ENCODE measurements at places on chromosomes 4 and X.

GRCh38 chr4:174256277-174256713 is 27.2 kb downstream of the FBXO8 start:
- no peak for DNase-seq

DNA sequence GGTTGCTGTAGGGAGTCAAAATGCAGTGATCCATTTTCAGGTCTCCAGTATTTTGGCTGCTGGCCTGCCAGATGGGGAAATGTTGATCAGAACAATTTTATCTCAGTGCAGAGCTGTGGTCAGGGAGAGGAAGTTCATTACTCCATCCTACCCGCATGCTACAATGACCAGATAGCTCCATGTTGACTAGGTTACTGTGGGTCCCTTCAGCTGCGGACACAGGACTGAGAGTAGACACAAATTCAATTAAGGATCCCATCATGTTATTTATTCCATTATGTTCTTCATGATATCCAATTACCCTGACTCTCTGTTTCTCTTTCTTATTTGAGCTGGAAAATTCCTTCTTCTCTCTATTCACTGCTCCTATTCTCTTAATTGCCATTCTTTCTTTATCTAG is 16.3 kb downstream of the SYNPO2 start:
- no peak for DNase-seq

DNA sequence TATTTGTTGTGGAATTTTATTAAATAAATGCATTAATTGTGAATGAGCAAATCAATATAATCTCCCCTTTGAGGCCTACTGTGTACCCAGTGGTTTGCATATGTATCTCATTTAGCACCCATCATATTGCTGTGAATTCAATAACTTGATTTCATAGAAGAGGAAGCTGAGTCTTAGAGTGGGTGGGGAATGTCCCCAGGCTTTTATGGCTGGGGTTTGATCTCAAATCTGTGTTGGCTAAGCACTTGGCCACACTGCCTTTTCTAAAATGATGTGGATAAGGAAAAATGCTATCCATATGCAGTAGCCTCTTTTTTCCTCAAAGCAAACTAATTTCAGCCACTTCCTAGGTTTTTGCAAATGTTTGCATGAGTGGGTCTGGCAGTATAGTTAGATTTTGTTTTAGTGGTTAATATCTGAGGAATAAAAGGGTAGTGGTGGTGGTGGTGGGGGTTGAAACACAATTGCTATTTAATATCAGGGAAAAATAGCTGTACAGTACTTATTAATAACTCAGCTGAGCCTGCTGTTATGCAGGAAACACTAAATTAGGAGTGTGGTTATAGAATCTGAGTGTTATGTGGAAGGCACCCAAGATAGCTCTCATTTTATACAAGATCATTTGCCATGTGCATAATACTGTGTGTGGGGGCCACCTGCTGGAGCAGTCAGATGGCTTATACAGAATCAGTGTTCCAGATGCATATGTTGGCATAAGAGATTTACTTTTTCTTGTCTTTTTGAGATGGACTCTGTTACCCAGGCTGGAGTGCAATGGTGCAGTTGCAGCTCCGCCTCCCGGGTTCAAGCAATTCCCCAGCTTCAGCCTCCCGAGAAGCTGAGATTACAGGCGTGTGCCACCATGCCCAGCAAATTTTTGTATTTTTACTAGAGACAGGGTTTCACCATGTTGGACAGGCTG is 108.0 kb downstream of the TMEM131L start:
- peak; percentile 85 for DNase-seq

DNA sequence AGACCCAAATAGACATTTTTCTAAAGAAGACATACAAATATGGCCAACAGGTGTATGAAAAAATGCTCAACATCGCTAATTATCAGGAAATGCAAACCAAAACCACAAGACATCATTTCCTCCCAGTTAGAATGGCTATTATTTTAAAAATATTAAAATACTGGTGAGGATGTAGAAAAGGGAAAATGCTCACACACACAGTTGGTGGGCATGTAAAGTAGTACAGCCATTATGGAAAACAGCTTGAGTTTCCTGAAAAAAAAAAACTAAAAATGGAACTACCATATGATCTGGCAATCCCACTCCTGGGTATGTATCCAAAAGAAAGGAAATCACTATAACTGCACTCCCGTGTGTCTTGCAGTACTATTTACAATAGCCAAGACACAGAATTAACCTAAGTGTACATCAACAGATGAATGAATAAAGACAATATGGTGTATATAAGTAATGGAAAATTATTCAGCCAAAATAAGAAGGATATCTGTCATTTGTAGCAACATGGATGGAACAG is 128.9 kb upstream of the DKK2 start:
- no peak for DNase-seq

DNA sequence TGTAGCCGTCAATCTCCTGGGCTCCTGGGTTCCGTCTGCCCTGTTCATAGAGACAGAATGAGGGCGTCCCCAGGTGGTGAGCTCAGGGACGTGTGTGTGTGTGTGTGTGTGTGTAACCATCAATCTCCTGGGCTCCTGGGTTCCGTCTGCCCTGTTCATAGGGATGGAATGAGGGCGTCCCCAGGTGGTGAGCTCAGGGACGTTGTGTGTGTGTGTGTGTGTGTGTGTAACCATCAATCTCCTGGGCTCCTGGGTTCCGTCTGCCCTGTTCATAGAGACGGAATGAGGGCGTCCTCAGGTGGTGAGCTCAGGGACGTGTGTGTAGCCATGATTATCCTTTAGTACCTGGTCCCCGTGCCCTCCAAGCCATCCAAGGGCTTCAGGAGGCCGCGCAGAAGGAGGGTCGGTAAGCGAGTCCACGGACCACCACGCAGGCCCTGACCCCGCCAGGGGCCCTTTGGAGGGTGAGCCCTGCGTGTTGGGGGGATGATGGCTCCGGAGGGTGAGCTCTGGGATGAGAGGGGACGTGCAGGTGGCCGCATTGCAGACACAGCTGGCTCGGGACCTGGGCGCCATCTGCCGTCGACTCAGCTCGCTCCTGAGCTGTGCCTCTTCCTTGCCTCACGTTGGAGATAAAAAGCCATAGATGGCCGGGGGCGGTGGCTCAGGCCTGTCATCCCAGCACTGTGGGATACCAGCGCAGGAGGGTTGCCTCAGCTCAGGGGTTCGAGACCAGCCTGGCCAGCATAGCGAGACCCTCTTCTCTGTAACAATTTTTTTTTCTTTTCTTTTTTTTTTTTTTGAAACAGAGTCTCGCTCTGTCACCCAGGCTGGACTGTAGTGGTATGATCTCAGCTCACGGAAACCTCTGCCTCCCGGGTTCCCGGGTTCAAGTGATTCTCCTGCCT is 5.4 kb upstream of the GTPBP6 start:
- no peak for DNase-seq

DNA sequence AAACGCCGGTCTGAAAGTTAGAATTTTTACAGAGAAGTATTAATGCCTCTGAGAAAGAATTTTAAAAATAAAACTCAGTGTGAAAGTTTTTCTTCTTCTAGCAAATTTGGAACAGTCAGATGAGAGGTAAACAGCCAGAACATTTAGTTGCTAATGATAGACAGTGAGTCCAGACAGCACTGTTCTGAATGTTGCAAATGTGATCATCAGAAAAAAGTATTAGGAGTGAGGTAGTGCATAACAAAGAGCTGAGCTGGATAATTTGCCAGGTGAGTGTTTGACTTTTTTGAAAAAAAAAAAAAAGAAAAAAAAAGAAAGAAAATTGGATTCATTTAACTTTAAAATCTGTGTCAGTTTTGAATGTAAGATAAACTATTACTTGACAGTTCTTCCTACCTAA is 42.0 kb upstream of the GRPR start:
- DNase-seq: no peak

GRCh38 chr4:121072224-121073003 is at the start of gene NDNF:
Gene NDNF, minus strand, starts transcription at chr4:121072535. Its CDS starts 26,698 bp downstream, at chr4:121045837.
- DNase-seq: no peak

DNA sequence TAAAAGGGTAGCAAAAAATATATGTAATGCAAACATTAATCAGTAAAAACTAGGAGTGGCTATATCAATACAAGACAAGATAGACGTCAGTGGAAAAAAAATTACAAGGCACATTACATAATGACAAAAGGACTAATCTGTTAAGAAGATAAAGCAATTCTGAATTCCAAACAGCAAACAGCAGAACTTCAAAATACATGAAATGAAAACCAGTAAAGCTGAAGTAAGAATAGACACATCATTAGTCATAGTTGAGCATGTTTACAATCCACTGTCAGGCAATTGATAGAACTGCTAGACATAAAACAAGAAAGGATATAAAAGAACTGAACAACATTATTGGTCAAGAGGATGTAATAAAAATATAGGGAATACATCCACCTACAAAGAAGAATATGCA is 12.2 kb downstream of the SULT1B1 start:
- no peak for DNase-seq

- no peak for DNase-seq
Observed at GRCh38 chr4:150136481-150136880, 58.2 kb downstream of the DCLK2 start.

GRCh38 chr4:98602270-98602669 is 56.1 kb downstream of the TSPAN5 start:
- DNase-seq: no peak

- no peak for DNase-seq
Observed at GRCh38 chr4:124433500-124433899, 279.0 kb downstream of the ANKRD50 start.

GRCh38 chr4:17807446-17807845 is 3.1 kb downstream of the DCAF16 start:
- DNase-seq: no peak

DNA sequence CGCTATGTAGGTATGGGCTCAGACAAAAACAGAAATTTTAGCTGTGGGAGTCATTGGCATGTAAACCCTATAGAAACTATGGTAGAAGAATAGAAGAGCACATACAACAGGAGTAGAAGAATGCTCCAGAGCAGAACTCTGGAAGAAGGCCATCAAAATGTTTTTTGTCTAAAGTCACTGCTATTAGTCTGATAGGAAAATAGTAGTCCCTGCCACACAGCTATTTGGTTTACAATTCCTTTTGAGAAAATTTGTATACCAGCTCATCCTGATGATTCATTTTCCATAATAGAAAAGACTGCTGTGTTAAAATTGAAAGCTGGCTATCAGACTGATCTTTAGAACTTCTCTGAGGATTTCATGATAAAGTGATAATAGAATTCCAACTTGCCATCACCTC is 32.8 kb upstream of the ADAD1 start:
- no peak for DNase-seq

- DNase-seq: no peak
Observed at GRCh38 chr4:177080388-177080787, 229.3 kb upstream of the NEIL3 start.

DNA sequence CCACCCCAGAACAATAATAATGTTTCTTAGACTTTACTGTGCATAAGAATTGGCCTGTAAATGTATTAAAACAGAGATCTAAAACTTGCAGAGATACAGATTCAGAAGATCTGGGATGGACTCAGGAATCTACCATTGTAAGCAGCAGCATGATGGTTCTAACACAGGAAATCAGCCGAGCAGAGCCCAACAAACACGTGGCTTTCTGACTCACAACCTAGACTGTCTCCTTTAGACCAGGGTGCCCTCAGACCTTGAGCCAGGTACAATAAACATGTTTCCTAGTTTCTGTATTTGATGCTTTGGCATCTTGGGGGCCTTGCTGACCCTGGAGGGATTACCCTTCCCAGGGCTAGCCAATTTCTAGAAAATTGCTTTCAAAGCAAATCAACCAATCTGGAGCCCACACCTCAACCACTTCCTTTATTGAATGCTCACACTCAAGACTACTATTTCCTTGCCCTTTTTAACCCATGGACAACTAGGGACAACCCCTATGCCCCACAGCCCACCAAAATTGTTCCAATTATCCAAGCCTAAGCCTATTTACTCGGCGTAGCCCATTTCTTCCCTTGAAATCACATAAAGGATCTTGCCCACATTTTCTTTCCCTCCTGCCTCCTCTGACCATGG is 80.5 kb downstream of the TBC1D9 start:
- no peak for DNase-seq

- DNase-seq: no peak
Observed at GRCh38 chrX:82648062-82648461, 860.0 kb upstream of the POU3F4 start.
